ENCODE measurements at places on chromosomes 1 and 21.

GRCh38 chr1:34749992-34750391 is 4.9 kb upstream of the GJB5 start:
- no peak for DNase-seq

DNA sequence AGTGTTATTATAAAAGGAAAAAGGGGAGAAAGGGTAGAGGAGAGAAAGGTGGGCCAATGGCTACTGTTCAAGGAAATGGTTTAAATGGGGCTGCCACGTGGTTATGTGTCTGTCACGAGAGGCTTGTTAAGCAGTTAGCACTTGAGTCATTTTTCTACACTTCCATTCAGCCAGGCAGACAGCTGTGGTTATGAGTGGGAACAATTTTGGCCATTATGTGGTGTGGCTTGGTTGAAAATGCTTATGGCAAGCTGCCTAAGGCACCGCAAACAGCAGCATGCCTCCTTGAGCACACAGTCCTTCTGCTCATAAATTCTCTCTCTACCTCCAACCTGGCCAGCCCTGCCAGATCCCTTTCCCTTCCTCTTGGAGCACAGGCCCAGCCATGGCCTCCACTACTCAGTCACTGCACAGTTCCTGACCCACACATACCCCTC is 3.2 kb upstream of the SRM start:
- DNase-seq = no peak

DNA sequence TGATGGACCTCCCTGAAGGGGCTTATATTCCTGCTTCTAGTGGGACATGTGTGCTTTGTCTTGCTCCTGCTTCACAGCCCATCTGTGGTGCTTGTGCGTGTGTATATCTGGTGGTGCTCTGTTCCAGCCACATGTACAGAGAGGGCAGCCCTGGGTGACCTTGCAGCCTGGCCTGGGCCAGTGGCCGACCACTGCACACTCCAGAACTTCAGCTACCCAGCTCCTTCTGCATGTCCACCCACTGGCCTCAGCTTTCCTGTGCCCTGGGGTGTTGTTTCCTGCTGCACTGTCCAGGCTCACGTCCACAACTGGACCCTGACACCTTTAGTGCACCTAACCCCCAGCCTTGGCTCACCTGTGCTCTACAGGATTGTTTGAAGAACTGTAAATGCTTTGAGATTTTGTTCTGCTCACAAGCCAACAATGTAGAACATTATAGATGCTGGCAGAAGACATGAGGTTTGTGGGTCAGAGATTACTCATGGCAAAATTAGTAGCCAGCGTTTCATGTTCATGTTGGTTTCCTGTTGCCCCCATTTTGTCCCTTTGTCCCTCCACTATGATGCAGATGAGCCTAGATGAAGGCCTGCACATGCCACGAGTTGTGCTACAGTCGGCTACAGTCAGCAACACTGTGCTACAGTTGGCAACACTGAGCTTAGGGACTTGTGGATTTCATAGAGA is 5.3 kb upstream of the S100B start:
- no peak for DNase-seq

DNA sequence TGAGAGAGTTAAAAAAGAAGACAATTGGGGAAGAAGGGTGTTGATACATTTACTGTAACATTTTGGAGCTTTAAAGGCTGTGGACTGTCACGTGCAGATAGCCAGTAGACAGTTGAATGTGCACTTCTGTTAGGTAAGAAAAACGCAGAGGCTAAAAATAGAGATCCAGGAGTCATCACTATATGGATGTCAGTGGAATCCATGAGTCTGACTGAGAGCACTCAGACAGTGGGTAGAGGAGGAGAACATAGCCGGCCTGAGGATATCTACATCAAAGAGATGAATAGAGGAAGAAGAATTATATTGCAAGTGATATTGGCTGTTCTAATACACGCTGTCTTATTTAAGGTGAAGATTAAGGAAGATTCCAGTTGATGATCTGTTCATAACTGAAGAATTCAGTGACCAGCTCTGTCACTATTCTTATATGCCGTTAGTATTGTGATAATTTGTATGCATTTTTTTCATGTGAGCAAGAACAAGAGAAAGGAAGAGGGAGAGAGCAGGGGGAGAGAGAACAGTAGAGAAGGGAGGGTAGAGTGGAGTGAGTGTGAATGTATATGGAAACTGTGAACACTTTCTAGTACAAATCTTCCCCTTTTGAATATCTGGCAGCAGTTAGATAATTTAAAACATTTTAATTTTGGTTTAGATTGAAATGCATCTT is 344.8 kb downstream of the CHRM3 start:
- DNase-seq = no peak

DNA sequence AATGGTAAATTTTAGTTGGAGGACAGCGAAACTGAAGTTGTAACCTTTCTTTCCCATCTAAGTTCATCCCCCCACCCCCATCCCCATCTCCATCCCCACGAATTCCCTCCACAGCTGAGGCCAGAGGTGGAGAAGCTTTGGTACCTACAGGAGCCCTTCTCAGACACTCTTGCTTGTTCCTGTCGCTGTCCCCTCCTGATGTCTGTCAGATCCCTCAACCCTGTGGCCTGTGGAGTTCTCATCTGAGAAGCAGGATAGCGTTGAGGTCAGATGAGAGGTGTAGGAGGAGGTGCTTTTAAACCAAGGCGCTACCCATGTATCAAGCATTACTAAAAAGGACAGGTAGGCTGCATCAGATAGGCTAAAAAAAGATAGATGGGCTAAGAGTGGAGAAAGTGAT is 769 bp downstream of the NTPCR start:
- no peak for DNase-seq

DNA sequence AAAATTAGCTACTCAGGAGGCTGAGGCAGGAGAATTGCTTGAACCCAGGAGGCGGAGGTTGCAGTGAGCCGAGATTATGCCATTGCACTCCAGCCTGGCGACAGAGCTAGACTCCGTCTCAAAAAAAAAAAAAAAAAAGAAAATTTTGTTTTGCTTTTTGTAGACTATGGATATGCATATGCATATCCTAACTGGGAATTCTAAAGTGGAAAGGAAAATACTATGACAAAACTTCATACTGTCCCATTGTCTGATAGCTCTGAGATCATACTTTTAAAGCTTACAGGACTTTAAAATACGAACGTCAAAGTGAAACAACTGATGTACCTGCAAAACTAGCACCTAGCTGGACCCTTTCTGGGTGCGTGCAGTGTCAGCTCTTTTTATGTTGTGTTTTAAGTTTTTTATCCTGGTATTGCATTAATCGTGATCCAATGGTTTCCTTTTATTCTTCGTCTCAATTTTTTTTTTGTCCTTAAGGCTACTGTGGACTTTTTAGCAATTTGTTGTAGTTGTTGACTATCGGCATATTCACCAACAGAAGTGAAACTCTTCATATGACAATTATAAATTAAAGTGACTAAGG is 19.2 kb downstream of the SPRTN start:
- DNase-seq = no peak

DNA sequence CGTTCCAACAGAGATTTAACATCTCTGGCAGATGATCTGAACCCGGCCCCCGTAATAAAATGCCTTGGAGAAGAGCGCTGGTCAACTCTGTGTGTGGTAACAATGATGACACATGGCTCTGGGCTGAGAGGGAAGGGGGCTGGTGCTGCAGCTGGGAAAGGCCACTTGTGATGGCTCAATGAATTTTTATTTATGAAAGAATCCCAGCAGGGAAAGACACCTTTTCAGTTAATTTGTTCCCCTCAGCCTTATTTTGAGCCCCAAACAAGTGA is 59.4 kb downstream of the SYT6 start:
- no peak for DNase-seq

DNA sequence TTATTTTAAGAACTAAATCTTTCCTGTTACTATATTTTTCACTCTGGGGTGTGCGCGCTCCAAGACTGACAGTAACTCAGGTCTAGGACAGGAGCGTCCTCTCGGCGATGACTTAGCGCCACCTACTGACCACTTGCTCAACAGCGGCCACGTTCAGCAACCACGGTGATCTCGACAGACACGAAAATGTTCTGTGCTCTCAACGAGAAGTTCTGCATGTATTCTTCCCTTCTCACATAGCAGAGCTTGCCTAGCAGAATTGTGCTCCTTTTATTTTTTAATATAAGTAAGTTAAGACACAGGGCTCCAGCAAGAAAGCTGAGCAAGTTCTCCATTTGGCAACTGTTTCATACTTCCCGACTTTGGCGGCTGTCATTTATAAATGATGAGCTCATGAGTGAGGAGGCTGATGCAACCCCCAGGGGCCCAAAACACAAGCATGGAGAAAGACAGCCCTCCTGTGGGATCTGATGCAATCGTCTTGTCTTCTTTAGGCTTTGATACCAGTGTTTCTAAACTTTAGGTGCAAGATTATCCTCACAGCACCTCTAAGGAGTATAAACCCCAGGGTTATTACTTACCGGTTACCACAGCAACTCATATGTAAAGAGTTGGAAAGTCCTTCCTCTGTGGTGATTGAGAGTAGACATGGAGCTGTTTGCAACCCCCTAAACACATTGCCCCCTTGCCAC is 92.6 kb downstream of the HHIPL2 start:
- DNase-seq = peak; percentile 56

DNA sequence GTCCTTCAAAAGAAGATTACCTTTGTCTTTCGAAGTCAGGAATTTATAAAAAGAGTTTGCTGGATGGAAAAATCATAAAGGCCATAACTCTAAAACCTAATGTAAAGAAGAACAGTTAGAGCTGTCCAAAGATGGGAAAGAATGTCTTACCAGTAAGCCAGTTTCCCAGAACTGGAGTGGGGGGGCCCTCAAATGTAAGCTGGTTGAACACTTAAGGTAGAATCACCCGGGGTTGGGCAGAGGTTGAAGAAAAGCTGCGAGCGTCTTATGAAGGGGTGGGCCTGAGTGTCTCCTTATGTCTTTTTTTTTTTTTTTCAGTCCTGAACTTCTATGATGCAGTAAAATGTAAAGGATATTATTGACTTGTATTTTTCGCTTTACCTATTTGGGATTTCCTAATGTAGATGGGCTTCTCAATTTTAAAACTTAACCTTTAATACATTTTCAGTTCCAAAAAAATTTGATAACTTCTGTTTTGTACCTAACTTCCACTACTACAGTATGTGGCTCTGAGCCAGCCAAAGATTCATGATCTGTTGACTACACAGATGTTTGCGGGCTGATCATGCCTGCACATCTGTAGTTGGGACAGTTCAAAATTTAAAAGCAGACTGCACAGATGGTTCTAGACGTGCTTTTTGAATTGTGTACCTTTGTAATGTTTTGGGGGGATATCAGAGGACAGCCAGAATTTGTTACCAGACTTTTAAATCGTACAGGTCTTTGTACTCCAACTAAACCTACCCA is 43.6 kb downstream of the NFYC start:
- DNase-seq = no peak

GRCh38 chr21:28069450-28069923 is 923.2 kb downstream of the LTN1 start:
- no peak for DNase-seq

- DNase-seq = no peak
Measured at GRCh38 chr1:67261680-67262079, 46.0 kb upstream of the IL12RB2 start.

- DNase-seq = no peak
Measured at GRCh38 chr1:11980676-11980972, 380 bp downstream of the MFN2 start.

DNA sequence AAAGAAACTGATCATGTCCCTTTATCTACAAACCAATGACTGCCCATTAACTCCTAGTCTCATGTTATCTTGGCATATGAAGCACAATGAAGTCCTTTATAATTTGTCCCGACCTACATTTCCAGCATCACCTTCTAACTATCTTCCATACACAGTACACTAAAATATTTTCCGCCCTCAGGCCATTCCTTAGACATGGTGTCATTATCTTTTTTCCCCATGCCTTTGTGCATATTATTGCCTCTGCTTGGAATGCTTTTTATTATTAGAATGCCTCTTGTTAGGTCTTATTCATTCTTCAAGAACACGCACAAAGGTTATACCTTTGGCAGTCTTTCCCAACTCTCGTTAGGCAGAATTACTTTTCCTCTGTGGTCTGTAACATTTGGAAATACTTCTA is 39.6 kb downstream of the ATG4C start:
- DNase-seq = no peak

DNA sequence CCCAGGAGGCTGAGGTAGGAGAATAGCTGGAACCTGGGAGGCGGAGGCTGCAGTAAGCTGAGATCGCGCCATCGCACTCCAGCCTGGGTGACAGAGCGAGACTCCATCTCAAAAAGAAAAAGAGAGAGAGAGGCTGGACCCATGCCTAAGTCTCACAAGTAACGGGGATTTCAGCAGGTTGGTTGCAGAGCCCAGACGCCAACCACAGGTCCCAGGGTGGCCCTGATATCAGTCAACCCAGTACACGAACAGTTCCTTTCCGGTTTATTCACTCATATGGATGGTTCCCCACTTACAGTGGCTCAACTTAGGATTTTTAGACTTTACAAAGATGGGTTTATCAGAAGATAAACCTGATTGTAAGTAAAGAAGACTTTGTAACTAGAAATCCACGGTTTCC is 40.9 kb downstream of the CLSTN1 start:
- DNase-seq = no peak

GRCh38 chr1:41900603-41901444 is 17.9 kb downstream of the HIVEP3 start:
- DNase-seq = no peak

DNA sequence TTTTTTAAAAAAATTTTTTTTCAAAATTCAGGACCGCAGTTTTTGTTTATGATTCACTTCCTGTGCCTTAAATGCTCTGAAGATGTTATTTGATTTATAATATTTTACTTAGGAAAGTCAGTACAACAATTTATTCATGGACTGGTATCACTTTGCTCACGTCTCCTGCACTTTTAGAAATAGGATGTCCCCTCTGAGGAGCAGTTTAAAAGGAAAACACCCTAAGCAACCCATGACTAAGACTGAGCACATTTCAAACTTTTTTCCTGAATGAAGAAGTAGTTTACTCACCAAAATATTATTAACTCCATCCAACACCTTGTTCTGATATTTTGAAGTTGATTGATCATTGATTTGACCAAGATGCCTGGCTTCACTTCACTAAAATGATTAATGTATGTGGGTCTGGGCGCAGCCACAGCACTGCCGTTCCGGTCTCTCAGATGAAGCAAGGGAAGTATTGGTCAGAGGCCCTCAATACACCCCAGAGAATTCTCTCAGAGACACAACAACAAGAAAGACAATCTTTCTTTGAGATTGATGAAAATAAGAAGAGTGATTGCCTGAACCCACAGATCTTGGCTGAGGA is 223.9 kb downstream of the TGFB2 start:
- DNase-seq = no peak
